Right cardiac atrium (tissue), 5 donors: ENCODE measurements at places on chromosomes 11 and 22. TPM values are rescaled to one million over a fixed set of nuclear protein-coding genes. Genes with fewer than 3 reads are reported as not detected.

The DERL3 gene
- polyA plus RNA-seq, result 5.0 TPM

The RFPL2 gene
- not detected for polyA plus RNA-seq

The TRIM51 gene
- polyA plus RNA-seq, result not detected

The CD6 gene
- polyA plus RNA-seq, result 0.11 TPM

The NRGN gene
- 16.0 TPM for polyA plus RNA-seq

The USH1C gene
- polyA plus RNA-seq, result 0.16 TPM

The SLCO2B1 gene
- polyA plus RNA-seq, result 5.1 TPM

The OR5B3 gene
- polyA plus RNA-seq, result not detected

The OR52K1 gene
- not detected for polyA plus RNA-seq

The TSPAN18 gene
- polyA plus RNA-seq, result 120 TPM

The MAPK8IP1 gene
- polyA plus RNA-seq, result 6.4 TPM

The LRRC4C gene
- 1.0 TPM for polyA plus RNA-seq

The FAM227A gene
- polyA plus RNA-seq, result 0.23 TPM

The SCGB2A2 gene
- polyA plus RNA-seq, result not detected

The POU2F3 gene
- 0.05 TPM for polyA plus RNA-seq

The PKDREJ gene
- polyA plus RNA-seq, result 0.07 TPM

The GP1BB gene
- 29.5 TPM for polyA plus RNA-seq

The CRYAB gene
- polyA plus RNA-seq, result 9,689 TPM

The CABP7 gene
- 0.02 TPM for polyA plus RNA-seq

The RFPL3 gene
- not detected for polyA plus RNA-seq

The TP53I11 gene
- polyA plus RNA-seq, result 81.2 TPM

The BATF2 gene
- 1.3 TPM for polyA plus RNA-seq
